ENCODE measurements at places on chromosomes 4 and X.
A peak's percentile ranks its signal among the peaks of the same experiment; 100 is the strongest.

GRCh38 chrX:79107891-79108718 is 36.4 kb upstream of the GPR174 start:
- no peak for DNase-seq

GRCh38 chr4:87679449-87680169 is 29.5 kb downstream of the DMP1 start:
- DNase-seq = peak; percentile 21

GRCh38 chrX:50609796-50610195 is 139.2 kb upstream of the DGKK start:
- DNase-seq = no peak

GRCh38 chr4:130568746-130569145 is 1472.8 kb downstream of the C4orf33 start:
- no peak for DNase-seq

DNA sequence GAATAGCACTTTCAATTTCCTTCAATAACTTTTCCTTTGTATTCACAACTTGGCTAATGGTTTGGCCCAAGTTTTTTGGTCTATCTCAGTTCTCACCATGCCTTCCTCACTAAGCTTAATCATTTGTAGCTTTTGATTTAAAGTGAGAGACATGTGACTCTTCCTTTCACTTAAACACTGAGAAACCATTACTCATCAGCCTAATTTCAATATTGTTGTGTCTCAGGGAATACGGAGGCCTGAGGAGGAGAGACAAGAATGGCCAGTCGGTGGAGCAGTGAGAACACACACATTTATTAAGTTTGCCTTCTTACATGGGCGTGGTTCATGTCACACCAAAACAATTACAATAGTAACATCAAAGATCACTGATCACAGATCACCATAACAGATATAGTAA is 56.7 kb downstream of the TSPAN5 start:
- DNase-seq = peak; percentile 20

- no peak for DNase-seq
These were observed 691.5 kb downstream of the KCTD8 start for GRCh38 chr4:43757147-43757546.

DNA sequence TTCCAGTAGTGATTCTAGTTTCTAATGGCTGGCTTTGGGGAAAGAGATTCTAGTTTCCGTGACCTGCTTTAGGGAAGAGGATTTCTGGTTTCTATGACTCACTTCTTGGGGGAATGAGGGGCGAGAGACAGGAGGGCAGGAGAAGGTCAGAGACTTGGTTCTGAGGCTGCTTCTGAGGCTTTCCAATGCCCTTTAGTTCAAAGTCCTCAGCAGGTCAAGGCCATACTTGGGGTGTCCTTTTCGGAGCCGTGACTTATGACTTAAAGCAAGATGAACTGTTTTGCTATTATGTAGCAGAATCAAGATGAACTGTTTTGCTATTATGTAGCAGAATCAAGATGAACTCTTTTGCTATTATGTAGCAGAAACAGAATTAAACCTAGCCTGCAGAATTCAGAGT is 52.2 kb upstream of the TLR3 start:
- DNase-seq = no peak

GRCh38 chr4:151644622-151645021 is 116.2 kb downstream of the GATB start:
- no peak for DNase-seq

GRCh38 chr4:189436207-189436606 is 504.5 kb upstream of the FRG1 start:
- no peak for DNase-seq

- no peak for DNase-seq
These were observed 276.1 kb downstream of the NR3C2 start for GRCh38 chr4:148166132-148166591.

DNA sequence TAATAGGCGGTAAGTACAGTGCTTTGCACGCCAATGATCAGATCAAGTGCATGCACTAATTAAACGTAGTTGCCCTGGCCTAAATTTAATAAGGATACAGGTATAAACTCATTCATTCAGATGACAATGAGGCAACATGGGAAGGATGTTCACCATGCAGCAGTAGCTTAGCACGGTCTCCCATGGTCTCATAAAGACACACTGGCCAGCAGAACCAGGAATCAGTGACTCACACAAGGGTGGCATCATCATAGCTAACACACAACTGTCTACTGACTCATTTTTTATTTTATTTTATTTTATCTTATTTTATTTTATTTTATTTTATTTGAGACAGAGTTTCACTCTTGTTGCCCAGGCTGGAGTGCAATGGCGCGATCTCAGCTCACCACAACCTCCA is 42.7 kb downstream of the TMEM156 start:
- DNase-seq = no peak

DNA sequence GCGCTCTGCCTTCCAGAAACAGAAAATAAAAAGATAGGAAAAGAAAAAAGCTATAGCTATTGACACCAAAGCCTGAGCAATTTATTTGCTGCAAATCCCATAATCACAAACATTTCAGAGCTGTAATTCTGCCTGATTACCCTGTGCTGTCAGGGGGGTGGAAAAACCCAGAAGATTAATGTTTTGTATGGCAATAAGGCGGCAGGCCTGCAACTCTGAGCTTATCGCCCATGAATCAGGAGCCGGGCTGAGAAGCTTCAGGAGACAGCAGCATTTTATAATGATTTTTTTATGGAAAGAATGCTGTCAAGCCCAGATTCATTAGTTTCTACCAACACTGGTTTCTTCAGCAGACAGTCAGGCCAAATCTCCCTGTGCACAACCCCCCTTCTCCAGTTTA is 82.6 kb upstream of the TMEM164 start:
- no peak for DNase-seq

- no peak for DNase-seq
These were observed 53.1 kb downstream of the HPRT1 start for GRCh38 chrX:134513091-134513490.

DNA sequence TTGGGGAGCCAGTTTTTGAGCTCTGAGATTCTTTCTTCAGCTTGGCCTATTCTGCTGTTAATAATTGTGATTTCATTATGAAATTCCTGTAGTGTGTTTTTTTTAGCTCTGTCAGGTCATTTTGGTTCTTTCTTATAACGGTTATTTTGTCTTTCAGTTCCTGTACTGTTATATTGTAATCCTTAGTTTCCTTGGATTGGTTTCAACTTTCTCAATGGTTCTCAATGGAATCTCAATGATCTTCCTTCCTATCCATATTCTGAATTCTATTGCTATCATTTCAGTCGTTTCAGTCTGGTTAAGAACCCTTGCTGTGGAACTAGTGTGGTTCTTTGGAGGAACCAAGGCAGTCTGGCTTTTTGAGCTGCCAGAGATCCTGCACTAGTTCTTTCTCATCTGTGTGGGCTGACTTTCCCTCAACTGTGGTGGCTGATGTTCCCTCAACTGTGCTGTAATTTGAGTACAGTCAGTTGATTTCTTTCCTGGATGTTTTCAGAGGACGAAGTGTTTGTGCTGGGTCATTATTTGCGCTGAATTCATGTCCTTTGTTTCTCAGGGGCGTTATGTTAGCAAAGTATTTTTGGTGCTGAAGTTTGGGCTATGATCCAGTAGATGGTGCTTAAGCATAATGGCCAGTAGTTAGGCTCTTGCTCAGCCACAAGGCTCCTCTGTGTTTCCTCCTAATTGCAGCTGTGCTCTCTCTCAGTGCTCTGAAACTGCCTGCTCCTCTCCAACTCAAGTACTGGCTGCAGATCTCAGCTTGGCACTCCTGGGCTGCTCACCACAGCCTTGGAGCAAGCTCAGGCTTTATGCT is 27.5 kb downstream of the ENPEP start:
- no peak for DNase-seq

All from stimulated activated CD4-positive, alpha-beta T cell treated with anti-CD3 and anti-CD28 coated beads, Interleukin-4, amount 100 ng/mL, for 1 hour (primary cell).